ENCODE measurements at places on chromosomes 11 and 22.

- no peak for DNase-seq
These were observed 428.5 kb downstream of the TMEM135 start for GRCh38 chr11:87466223-87466622.

DNA sequence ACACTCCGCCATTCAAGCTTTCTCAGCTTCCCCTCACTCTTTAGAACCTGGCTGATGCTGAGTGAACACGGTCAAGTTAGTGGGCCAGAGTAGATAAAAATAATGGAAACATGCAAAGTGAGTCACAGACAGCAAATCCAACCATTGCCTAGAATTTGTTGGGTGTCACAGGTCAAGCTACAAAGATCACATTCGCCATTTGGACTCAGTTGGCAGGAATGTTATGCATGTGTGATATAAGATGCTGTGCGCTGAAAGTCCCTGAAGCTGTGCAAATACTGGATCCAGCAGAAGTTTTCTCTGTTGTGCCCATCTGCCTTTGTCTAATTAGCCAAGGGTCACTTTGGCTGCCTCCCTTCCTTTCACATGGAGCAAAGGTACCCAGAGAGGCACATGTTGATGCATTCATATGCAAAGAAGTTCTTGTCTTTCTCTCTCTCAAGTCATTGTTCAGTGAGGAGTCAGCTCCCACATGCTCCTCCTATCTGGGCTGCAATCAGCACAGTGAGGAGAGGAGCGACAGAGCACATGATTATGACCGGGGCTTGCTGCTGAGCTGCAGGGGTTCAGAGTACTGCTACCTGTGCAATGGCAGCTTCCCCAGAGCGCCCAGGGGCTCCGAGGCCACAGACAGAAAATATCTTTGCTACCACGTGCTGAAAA is 39.7 kb downstream of the FLI1 start:
- no peak for DNase-seq

DNA sequence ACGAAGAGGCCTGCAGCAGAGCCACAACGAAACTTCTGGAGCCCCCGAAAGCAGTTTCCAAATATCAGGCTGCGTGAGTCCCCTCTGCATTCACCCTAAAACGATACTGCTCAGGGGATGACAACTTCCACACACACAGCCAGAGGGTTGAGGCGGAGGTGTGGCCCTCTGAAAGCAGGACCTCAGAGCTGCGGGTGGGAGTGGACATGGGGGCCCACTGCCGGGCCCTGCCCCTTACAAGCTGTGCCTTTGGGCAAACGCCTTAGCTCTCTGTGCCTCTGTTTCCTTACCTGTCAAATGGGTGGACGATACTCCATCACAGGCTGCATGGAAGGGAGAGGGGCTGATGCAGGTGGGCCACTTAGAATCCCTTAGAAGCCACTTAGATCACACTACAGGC is 53.1 kb downstream of the TRMU start:
- no peak for DNase-seq

DNA sequence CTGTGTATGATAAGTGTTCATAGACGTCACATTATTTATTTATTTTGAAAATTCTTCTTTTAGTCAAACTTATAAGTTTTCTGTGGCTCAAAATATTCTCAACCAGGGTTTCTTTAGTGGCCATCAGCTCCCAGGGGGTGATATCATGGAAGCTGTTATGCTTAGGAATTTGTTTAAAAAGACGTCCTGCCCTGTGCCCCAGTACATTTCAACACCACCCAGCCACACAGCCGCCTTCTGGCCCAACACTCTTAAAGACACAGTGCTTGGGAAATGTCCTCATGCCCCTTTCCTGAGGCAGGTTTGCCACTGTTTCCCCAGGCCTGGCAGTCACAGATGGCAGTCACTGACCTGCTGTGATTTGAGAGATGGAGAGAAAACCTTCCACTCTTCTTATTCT is 19.9 kb downstream of the TSKU start:
- DNase-seq: no peak
